ENCODE measurements at places on chromosomes 3 and 15.

GRCh38 chr3:89841041-89841440 is 733.6 kb downstream of the EPHA3 start:
- DNase-seq, result no peak

DNA sequence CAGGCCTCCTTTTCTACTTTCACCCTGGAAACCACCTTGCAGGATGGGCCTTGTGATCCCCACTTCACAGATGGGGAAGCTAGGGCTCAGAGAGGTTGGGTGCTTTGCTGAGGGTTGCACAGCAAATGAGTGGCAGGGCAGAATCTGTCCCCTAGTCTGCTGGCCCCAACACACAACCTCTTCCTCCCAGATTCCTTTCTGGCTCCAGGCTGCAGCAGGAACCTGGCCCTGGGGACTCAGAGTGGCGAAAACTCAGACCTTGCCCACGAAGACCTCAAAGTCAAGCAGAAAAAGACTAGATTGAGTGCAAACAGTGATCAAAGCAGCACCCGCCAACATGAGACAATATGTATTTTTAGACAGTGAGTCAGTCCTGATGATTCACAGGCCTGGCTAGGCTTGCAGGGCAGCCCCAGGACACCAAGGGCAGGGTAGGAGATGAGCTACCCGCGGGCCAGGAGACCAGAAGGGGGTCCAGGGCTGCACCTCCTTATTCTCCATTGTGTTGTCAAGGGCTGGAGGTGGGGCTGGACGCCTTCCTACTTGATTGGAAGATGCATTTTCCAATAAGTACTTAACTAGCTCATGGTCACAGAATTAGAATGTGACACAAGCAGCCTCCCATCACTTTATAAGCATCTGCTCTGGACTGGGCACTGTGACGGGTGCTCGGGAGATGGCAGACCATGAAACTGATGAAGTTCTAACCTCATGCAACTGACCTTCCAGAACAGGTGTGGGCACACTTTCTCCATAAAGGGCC is 23.9 kb downstream of the GOLGA6L2 start:
- DNase-seq, result no peak

DNA sequence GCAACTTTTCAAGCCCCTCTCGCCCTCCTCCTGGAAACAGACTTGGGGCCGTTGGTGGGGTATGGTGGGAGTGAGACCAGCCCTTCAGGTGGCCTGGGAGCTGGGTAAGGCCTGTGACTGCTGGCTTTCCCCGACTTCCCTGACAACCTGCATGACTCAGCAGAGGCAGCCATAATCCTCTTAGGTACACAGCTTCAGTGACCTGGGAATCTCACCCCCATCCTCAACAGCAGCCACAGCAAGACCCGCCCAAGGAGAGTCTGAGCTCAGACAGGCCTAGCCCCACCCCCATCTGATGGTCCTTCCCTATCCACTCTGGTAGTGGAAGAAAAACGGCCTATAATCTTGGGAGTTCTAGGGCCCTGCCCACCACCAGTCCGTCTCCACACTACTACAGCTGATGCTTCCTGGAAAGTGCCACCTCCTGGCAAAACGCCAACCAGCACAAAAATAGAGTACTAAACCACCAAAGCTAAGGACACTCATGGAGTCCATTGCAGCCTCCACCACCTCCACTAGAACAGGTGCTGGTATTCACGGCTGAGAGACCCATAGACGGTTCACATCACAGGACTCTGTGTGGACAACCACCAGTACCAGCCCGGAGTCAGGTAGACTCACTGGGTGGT is 13.1 kb upstream of the SLC27A2 start:
- DNase-seq, result no peak

- DNase-seq, result no peak
Measured at GRCh38 chr3:5294356-5294755, 106.8 kb downstream of the EDEM1 start.

DNA sequence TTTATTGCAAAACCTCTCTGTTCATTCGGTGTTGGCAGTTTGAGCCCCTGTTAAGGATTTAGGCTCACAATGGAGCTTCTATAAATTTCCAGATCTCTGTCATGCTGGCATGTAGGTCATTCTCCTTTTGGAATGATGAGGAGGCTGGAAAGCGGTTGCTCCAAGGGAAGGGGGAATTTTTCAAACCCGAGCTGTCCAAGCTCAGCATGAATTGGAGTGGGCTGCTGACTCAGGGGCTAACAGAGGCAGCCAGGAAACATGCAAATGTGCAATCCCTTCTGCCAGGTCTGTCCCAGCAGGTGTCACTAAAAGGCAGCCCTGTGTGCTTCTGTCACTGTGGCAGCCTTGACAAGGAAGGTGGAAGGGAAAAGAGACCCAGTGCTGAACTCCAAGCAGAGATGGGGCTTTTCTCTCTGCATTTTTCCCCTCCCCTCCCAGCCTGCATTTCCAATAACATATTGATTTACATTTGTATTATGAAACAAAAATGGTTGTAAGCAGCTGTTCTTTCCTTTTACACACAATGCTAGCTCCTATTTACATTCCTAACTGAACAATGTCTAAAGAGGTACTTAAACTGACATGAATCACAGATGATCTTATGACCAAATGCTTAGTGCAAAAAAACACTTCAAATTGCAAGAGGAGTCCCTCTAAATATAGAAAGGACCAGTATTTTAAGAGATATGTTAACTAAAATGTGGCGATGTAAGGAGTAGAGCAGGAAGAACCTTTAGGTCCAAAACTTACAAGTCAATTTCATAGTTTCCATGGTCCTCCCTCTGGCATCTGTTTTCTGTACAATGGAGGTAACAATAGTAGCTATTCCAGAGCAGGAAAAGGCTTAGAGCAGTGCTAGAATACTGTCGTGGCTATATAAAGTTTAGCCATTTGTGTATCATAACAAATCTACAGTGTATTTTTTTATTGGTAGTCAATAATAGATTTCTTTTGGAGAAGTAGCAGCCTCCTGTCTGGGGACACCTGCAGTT is 84.5 kb upstream of the ATP10A start:
- DNase-seq, result no peak

DNA sequence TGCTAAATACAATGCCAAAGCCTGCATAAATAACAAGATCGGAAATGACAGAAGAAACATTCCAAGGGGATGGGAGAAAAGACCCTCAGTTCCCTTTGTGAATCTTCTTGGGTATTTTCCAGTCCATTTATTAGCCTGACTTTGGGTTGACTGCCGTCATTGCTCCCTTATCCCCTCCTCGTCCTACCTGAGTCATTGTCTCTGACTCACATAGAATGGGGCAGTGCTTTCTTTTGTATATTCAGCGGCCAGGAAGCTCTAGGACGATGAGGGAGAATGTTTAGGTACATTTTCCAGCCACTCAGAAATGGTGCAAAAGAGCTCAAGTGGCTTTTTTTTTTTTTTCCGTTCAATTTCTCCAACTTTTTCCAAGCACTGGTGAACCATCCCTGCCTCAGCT is 71.6 kb downstream of the KAT2B start:
- no peak for DNase-seq

DNA sequence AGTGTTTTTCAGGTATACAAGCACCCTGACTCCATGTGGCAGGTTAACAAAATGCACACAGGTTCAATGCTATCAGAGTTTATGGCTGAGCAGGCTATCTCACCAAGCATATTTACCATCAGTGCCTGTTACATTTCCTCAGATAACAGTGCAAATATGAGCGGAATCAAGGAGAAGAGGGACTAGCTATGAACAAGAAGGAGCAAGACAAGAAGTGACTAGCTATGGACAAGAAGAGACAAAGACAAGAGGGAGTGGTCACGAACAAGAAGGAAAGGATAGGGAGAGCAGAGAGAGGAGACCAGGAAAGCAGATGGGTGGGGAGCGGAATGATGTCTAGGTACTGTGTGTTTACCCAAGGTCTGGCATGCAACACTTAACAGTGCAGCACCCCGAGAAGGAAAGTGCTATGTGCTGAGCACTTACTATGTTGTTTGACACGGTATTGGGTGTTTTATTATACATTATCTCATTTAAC is 8.6 kb downstream of the ILDR1 start:
- no peak for DNase-seq

GRCh38 chr3:149575961-149576564 is 81.8 kb downstream of the WWTR1 start:
- DNase-seq, result no peak

DNA sequence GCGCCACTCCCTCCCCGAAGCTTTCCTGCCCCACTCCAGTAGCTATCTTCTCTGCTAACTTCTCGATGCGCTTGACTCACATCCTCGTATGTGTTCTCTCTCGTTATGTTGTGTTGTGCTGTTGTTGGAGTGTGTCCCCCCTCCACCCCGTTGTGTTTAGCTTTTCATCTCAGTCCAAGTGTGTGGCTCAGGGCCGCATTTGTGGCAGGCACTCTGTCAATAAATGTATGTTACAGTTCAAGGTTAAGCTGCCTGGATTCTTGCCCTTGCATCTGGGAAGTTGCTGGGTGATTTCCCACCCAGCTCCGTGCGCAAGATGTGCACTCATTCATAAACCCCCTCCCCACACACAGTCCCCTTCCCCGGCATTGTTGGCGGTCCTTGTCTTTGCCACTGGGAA is 71.9 kb downstream of the PGPEP1L start:
- no peak for DNase-seq

DNA sequence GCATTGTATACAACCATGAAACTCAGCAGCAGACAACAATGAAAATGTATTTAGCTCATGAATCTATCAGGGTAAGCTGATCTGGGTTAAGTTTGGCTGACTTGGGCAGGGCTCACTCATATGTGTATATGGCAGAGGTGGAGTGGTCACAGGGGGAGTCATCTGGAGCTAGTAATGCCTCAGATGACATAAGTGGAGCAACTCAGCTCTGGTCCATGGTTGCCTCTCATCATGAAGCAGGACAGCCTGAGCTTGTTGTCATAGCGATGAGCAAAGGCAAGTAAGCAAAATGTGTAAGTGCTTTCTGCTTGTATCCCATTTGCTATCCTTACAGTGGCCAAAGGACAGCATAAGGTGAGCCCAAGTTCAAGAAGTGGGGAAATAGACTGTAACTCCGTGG is 64.5 kb downstream of the ALCAM start:
- DNase-seq, result no peak

DNA sequence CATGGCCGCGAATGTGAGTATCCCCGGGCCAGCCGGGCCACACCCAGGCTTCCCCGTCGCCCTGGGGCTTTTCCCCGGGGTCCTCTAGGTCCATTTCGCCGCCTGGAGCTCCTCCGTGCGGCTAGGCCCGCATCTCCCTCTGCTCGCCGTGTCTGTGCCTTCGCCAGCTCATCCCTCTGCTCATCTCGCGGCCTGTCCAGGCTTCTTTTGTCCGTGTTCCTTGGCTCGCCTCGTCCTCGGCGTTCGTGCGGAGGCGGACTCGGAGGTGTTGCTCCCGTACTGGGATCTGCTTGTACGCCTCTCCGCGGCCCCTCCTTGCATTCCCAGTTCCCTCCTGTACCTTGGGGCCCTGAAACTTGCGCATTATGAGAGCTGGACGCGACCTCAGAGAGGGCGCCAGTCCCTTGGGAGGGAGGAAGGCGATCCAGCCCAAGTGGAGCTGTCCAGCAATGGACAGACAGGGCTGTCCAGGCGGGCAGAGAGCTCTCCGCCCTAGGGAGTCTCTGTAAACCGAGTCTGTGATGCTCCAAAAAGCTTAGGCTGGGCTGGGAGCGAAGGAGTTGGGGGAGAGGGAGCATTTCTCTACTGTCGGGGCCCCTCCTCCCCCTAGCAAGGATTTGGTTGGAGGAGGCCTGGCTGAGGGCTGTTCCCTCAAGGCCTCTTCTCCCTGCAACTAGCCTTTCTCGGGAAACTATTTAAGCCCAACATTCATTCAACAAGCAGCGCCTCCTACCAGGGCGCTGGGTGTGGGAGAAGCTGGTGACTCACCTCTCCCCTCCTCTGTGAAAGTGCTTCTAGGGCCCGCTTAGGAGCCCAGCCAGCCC is 553 bp downstream of the TMEM43 start:
- peak; percentile 24 for DNase-seq

DNA sequence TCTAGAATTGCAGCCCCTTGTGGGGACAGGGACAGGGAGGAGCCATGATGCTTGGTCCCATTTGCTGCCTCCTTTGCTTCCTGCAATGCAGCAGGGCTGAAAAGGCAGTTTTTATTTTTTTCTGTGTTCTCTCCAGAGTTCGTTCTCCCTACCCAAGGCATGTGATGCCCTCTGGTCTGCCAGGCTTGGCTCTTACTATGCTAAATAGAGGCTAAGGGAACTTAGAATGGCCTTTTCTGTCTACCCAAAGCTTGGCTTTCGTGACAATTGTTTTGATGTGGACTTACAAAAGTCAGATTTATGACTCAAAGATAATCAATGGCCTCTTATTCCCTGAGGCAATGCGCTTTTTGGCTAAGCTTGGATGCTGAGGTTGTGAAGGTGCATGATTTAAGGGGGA is 293.3 kb upstream of the TBL1XR1 start:
- DNase-seq, result no peak

- DNase-seq, result no peak
Measured at GRCh38 chr3:8325306-8325705, 176.3 kb upstream of the LMCD1 start.

DNA sequence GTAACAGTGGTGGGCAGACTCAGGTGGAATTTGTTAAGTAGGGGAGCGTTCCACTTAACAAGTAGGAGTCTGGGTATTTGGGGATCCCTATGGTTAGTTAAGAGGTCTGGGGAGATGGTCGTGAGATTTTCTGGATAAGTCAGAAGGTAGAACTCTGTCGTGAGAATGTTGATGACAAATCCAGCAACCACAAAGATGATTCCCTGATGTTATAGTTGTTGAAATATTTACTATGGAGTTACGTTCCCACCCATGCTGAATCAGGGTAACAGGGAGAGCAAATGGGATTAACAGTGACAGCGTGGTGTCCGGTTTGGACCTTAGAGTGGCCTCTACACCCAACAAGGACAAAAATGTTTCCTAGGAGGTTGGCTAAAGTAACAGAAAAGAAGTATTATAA is 110.8 kb downstream of the MFSD1 start:
- no peak for DNase-seq

DNA sequence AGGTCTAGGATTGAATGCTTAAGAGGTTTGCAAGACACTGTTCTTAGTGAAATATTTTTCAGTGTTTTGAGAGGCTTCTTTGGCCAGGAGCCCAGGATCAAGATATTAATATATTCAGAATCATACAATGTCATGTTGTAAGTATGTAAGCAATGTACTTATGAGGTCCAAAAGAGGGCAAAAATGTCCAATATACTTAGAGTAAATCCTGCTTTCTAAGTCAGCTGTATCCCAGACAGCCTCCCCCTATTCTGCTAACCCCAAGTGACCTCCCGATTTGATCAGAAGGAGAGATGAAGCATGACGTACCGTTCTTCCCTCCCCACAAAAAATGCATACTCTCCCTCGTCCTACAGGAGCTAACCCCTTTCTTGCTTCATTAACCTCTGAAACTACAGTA is 70.9 kb downstream of the CHAC1 start:
- DNase-seq, result no peak

- DNase-seq, result no peak
Measured at GRCh38 chr15:69628256-69629093, 175.9 kb downstream of the RPLP1 start.

- no peak for DNase-seq
Measured at GRCh38 chr3:55461896-55462295, 25.2 kb downstream of the WNT5A start.

DNA sequence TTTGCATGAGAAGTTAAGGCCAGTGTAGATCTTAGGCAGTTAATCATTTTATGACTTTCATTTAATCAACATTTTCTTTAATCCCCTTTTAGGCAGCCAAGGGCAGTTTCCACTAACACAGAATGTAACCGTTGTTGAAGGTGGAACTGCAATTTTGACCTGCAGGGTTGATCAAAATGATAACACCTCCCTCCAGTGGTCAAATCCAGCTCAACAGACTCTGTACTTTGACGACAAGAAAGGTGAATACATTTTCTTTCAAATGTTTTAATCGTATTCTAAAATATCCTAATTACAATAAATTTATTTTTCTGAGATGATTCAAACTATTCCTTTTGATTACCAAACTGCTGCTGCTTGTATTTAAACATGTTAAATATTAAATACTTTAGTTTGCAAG is 843.2 kb downstream of the CADM2 start:
- DNase-seq, result no peak
